Common myeloid progenitor, CD34-positive (primary cell): ENCODE measurements at places on chromosomes 6 and 20.

GRCh38 chr6:152457949-152458624 lies 179.1 kb downstream of the SYNE1 start:
- DNase-seq, result no peak

- no peak for DNase-seq
Observed at GRCh38 chr6:43058531-43058930, 703 bp downstream of the MRPL2 start.

GRCh38 chr6:138593909-138594757 lies 94.8 kb upstream of the NHSL1 start:
- DNase-seq, result no peak

- no peak for DNase-seq
Observed at GRCh38 chr20:38805958-38806854, 709 bp downstream of the PPP1R16B start.

DNA sequence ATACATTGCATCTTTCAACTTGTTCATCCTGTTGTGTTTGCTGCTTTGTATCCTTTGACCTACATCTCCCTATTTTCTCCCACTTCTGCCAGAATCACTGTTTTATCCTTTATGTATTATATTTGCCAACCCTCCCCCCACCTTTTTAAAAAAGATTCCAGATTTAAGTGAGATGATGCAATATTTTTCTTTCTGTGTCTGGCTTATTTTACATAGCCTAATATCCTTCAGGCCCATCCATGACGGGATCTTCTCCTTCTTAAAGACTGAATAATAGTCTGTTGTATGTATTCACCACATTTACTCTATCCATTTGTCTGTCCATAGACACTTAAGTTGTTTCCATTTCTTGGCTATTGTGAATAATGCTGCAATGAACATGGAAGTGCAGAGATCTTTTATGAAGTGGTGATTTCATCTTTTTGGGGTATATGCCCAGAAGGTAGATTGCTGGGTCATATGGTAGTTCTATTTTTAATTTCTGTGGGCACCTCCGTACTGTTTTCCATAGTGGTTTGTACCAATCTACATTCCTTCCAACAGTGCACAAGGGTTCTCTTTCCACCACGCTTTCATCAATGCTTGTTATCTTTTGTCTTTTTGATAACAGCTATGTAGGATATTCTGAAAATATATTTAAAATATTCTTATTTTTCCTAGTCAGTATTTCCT lies 181.0 kb downstream of the CDKAL1 start:
- DNase-seq, result no peak

DNA sequence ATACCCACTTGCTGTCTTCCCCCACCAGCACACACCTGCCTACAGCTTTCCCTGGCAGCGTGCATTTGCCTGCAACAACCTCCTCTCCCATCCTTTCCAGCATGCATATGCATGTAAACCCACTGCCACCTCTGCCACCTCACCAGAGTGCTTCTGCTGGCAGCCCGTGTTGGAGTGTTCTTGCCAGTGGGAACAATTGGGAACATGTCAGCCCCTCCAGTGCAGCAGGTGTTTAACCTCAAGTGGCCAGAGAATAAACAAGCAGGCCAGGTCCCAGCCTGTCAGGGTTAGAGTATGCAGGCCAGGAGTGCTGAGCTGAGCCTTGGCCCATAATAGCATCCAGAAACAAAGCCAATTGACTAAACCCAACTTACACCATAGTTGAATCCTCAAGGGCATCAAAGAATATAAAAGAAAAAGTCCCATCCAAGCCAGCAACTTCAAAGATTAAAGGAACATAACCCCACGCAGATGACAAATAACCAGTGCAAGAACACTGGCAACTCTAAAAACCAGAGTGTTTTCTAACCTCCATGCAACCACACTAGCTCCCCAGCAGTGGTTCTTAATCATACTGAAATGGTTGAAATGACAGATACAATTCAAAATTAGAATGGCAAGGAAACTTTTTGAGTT lies 1212.1 kb upstream of the CITED2 start:
- no peak for DNase-seq

GRCh38 chr6:21999012-21999528 lies 297.8 kb downstream of the PRL start:
- DNase-seq, result no peak

GRCh38 chr6:158057213-158057987 lies 75.7 kb downstream of the SYNJ2 start:
- DNase-seq, result no peak

DNA sequence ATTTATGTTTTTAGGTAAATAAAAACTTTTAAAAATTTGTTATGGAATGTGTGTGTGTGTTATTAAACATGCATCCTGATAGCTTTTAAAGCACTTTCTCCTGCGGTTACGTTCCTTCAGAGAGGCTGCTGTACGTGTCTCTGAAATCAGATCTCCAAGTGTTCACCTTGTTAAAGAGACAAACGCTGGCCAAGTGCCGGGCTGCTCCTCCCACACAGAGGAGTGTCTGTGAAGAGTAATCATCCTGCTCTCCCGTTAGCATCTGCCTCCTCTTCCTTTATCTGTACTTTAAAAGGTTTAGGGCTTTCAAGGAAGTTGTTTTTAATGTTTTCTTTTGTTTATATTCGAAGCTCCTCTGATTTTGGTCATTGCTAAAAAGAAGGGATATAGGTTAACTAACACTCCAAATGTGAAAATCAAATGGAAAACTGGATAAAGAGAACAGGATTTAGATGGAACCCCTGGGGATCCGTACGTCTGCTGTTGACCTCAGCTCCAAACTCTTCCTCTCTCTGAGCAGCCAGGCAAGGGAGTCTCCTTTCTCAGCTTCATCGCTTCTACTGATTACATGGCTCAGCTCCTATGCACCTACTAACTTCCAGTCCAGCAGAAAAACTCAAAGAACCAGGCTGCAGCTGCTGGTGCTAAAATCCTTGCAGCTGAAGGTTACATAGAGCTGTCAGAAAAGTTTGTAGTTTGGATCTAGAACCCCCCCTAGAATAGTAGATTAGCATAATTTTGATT lies 20.0 kb downstream of the IRF4 start:
- DNase-seq, result no peak

GRCh38 chr6:130965656-130966055 lies 97.4 kb downstream of the EPB41L2 start:
- DNase-seq, result no peak

DNA sequence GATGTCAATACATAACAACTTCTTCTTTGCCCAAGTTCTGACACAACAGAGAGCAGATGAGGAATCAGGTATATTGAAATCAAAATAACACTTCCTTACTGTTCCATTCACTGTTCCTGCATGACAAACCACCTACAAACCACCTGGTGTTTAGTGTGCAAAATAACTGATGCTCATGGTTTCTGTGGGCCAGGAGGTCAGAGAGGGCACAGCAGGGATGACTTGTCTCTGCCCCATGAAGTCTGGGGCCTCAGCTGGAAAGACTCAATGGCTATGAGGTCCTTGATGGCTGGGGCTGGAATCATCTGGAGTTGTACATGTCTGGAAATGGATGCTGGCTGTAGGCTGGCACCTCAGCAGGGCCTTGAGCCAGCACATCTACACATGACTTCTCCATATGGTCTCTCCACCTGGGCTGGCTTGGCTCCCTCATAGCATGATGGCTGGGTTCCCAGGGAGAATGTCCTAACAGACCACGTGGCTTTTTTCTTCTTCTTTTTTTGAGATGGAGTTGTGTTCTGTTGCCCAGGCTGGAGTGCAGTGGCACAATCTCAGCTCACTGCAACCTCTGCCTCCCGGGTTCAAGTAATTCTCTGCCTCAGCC lies 7.4 kb upstream of the COX4I2 start:
- DNase-seq, result no peak

DNA sequence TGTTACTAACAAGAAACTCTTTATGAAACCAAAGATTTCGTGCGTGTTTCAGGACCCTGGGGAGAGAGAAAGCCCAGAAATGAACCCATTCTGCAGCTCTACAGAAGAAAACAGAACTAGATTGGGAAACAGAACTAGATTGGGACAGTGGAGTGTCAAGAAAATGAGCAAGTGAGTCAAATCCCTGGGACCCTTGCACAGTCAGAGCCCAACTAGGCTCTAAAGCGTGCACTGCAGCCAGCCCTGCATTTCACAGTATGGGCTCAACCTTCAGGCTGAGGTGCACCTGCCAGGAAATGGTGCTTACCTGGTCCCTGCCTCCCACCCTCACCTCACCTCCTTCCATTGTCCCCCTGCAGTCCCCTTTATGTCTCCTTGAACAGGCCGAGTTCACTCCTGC lies 39.7 kb downstream of the BFSP1 start:
- DNase-seq, result no peak

DNA sequence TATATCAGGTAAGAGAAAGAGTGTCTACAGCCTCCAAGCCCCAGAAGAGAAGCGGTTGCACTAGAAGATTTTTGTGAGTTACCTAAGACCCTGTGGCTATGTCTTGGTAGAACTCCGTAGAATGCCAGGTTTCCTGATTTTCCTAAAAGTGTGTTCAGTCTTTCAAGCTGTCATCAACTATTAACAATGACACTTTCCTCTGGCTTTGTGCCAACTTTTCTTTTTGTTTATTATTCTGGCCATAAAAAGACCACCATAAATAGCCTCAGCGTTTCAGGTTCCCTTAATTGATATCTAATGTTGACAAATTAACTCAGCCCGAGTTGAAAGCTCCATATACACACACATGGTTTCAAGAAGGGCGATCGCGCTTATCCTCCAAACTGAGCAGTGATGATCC lies 1.2 kb downstream of the PAK5 start:
- no peak for DNase-seq

DNA sequence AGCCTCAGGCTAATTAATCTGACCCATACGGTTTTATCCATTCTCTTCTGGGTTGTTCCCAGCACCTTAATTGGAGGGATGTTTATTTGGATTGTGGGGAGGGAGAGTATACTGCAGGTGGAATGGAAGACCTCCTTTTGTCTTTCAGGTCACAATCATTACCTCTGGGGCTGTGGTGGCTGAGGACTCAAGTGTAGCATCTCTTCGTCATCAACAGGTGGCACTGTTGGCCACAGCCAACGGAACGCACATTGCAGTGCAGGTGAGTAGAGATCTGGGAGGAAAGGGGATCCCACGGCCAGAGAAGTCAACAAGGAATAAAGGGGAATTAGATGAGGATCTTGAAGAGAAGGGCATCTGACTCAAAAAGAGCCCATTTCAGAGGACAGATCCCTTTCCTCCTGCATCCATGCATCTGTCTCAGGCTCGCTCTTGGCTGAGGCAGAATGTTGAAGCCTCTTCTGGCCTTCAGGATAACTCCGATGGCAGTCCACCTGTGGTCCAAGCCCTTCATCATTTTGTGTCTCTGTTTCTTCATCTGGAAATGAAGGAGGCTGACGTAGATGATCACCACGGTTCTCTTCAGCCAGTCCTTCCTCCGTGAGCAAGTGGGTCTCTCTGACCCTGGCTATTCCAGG lies 3.2 kb upstream of the DEF6 start:
- DNase-seq, result peak; percentile 50

DNA sequence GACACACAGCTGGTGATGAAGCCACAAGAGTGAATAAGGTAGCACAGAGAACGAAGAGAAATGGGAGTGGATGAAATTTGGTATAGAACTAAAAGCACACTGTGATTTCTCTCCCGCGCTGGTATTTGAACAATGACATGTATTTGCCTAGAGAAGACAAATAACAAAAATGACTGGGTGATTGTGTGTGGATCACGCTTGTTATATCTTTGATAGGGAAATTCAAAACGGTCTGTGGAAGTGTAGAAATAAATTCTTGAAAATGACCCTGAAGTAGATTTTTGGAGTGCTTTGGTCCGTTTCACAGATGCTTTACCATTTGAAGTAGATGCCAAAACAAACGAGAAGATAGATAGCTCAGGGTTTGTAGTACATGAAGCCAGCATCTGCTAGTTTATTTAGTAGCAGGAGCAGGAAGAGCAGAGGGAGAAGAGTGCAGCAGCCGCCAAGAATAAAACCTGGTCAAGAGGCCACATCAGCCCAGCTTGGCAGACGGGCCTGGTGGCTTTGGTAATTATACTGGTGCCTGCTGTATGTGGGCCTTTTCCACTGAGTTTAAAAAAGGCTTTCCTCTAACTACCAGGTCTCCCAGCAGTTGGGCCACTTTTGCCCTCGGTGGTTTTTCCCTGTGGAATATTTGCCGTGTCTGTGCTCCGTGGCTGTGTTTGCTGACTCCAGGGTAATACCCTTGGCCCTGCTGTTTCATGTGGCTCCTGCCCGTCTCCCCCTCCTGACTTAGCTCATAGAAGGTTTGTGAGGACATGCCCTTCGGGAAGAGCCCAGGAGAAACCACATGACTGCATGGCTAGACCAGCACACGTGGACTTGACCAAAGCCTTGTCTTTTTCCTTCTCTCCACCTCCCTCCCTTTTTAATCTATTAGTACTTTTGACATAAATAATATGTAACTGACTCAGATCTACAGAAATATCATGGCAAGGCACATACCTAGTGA lies 294.0 kb downstream of the SOX4 start:
- DNase-seq, result no peak

- no peak for DNase-seq
Observed at GRCh38 chr6:44217332-44218143, 812 bp downstream of the MYMX start.

- DNase-seq, result no peak
Observed at GRCh38 chr6:28977341-28978132, 27.6 kb downstream of the ZNF311 start.

DNA sequence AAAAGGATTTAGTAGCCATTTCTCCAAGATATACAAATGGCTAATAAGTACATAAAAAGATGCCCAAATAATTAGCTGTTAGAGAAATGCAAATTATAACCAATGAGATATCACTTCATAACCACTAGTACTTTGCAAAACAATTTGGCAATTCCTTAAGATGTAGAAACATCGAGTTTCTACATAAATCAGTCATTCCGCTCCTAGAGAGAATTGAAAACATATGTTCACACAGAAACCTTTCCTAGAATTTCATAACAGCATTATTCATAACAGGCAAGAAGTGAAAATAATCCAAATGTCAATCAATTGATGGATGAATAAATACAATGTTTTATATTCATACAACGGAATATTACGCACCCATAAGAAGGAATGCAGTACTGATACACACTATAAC lies 20.5 kb upstream of the NT5E start:
- DNase-seq, result no peak

- no peak for DNase-seq
Observed at GRCh38 chr20:58130581-58130980, 97.9 kb downstream of the ANKRD60 start.

GRCh38 chr20:53530440-53530839 lies 63.2 kb downstream of the ZNF217 start:
- DNase-seq, result no peak

- DNase-seq, result no peak
Observed at GRCh38 chr6:160391419-160392116, 43.4 kb downstream of the SLC22A3 start.

- no peak for DNase-seq
Observed at GRCh38 chr20:18662279-18663040, 74.6 kb downstream of the DTD1 start.
